ENCODE measurements at places on chromosomes 7 and 10.

- DNase-seq, result no peak
These were observed 6.3 kb downstream of the SMURF1 start for GRCh38 chr7:99137411-99138180.

- no peak for DNase-seq
These were observed 69.5 kb upstream of the CDK13 start for GRCh38 chr7:39880556-39880955.

- no peak for DNase-seq
These were observed 20.4 kb downstream of the FRMPD2 start for GRCh38 chr10:48253970-48254657.

DNA sequence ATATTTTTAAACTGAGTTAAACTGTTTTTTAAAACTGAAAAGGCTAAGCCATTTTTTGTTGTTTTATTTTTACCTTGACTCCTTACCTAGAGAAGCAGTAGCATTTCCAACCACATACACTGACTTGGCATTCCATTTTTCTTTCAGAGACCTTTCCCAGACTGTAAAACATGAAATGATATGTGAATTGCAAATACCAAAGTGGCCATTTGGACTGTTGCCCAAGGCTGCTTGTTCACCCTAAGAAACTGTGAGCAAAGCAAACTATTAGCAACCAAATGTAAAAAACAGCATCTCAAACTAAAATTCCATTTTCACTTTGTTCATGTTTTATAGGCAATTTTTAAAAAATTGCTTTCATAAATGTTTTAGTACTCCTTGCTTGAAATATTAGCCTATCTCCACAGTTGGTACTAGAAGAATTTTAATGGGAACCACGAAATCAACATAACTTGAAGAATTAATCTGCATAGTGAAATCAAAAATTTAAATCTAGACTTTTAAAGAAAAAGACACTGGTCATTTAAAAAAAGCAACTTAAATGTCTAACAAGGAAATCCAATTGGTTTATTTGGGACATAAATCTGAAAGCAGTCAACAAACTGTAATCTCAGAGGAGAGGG is 10.8 kb downstream of the UROS start:
- no peak for DNase-seq

- no peak for DNase-seq
These were observed 33.4 kb upstream of the COBL start for GRCh38 chr7:51349820-51350545.

GRCh38 chr10:73827346-73828089 is 16.1 kb upstream of the NDST2 start:
- no peak for DNase-seq

DNA sequence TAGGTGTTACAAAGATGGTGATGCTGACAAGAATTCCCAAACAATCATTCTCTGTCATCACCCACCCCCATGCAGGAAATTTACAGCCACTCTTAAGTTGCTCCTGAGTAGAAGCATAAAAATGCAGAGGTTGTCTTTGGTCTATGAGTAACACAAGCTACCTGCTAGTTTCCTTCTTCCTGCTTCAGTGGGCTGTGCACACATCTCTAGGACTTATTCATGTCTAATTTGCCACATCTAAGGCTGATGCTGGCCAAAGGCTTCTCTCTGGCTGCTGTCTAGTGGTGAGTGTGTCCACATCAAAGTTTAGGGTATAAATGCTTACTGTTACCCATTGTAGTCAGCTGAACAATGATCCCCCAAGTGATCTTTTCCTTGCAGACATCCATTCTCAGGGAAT is 662.5 kb downstream of the TYW1 start:
- DNase-seq, result no peak

DNA sequence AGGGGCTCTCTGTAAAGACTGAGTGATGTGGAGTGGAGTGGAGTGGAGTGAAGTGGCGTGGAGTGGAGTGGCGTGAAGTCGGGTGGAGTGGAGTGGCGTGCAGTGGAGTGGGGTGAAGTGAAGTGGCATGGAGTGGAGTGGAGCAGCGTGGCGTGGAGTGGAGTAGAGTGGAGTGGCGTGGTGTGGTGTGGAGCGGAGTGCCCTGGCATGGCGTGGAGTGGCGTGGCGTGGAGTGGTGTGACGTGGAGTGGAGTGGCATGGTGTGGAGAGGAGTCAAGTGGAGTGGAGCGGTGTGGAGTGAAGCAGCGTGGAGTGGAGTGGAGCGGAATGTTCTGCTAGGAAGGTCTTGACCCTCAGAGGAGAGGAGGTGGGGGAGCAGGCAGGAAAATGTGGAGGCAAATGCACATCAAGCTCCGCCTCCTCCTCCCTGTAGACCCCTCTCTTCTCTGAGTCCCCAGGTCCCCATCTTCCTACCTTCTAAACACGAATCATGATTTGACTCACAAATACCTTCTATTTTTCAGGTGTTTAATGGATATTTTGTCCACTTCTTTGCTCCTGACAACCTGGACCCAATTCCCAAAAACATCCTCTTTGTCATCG is 19.9 kb downstream of the ITIH2 start:
- DNase-seq, result no peak

DNA sequence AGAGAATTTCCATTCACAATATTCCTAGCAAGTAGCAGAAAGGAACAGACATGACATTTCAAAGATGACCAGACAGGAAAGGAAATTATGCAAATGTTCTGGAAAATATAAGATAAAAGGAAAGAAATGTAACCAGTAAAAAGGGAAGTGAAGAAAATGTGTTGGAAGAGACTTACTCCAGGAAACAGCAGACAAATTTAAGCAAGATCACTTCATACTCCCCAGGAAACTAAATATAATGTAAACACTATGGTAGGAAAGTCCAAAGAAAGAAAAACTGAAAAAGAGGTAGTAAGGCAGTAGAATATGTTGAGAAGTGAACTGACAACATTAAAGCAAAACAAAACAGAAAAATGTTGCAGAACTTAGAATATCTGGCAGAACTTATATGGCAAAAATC is 6.4 kb upstream of the ST8SIA6 start:
- no peak for DNase-seq

DNA sequence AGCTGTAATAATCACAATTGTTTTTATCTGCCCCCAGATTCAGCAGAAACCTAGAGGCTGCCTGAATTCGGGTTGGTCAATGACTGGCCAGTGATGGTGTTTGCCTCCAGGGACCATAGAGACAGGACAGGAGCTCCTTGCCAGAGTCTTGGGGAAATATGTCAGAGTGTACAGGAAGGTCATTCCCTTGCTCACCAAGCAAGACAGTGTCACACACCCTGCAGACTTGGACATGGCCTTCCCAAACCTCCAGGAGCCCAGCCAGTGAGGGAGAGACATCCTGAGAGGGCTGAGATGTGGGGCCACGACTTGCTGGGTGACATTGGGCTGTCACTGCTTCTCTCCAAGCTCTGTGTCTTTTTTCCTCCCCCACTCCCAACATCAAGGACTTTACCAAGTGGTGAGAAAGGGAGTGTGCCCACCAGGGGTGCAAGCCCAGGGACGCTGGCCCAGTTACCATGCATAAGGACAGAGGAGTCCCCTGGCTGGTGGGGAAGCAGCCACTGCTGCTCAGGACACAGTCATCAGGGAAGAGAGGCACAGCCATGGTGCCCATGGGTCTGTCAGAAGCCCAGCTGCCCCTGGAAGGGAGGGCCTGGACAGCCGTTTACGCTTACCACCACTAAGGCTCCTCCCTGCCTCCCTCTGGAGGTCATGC is 25.3 kb upstream of the C10orf53 start:
- no peak for DNase-seq

All from left forelimb (tissue), 1 donor.